ENCODE measurements at places on chromosomes 4 and X. TPM values are rescaled to one million over a fixed set of nuclear protein-coding genes. Genes with fewer than 3 reads are reported as not detected.

Gene GPR143
- 3.4 TPM for total RNA-seq

Gene THAP9
- total RNA-seq = 4.8 TPM

Gene REELD1
- 0.52 TPM for total RNA-seq

Gene SHROOM3
- total RNA-seq = 3.8 TPM

Gene KIF4A
- 0.10 TPM for total RNA-seq

Gene VEGFC
- 4.9 TPM for total RNA-seq

Gene ZCCHC18
- 8.9 TPM for total RNA-seq

Gene PAGE4
- total RNA-seq = 0.71 TPM

Gene NSUN7
- total RNA-seq = 6.2 TPM

Gene ZFP42
- total RNA-seq = not detected

Gene POLN
- 3.4 TPM for total RNA-seq

Gene SLC25A43
- 11.2 TPM for total RNA-seq

Gene PAGE1
- not detected for total RNA-seq

All from ovary (tissue), 10 donors.